ENCODE measurements at places on chromosomes 11 and 22.

DNA sequence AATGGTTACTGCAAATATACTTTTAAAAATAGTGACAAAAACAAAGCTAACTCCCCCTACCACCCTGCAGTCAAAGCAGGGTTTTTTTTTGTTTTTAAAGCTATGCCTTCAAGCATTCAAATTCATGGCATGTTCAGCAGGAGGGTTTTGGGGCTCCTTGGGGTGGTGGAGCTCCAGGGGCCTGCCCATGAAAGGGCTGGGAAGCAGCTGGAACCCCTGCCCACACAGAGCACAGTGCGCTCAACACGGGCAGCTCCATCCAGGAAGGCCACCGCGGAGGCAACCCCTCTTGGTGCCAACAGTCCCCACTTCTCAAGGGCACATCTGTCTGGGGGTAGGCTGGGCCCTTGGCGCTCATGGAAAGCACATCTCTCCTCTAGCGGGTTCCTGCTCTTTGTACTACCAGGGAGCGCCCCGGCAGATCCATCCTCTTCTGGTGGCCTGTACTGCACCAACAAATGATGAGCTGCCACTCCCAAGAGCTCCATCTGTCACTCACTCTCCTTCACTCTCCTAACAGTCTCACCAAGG, 16.6 kb upstream of the PHLDA2 start:
- no peak for DNase-seq

- no peak for DNase-seq
These were observed 1.2 kb downstream of the SLC37A4 start for GRCh38 chr11:119029340-119030028.

- no peak for DNase-seq
These were observed 7.4 kb downstream of the PRR33 start for GRCh38 chr11:1884303-1884700.

DNA sequence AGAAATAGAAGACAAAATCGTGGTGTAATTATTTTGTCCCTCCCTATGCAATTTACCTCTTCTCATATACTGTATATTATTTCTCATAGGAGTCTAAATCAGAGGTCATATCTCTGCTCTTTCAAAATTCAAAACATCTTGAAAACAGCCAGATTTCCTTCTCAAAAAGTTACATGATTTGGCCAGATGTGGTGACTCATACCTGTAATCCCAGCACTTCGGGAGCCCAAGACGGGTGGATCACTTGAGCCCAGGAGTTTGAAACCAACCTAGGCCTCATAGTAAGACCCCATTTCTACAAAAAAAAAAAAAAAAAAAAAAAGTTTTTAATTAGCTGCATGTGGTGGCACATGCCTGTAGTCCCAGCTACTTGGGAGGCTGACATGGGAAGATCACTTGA, 29.0 kb upstream of the DNAJB7 start:
- DNase-seq, result no peak

DNA sequence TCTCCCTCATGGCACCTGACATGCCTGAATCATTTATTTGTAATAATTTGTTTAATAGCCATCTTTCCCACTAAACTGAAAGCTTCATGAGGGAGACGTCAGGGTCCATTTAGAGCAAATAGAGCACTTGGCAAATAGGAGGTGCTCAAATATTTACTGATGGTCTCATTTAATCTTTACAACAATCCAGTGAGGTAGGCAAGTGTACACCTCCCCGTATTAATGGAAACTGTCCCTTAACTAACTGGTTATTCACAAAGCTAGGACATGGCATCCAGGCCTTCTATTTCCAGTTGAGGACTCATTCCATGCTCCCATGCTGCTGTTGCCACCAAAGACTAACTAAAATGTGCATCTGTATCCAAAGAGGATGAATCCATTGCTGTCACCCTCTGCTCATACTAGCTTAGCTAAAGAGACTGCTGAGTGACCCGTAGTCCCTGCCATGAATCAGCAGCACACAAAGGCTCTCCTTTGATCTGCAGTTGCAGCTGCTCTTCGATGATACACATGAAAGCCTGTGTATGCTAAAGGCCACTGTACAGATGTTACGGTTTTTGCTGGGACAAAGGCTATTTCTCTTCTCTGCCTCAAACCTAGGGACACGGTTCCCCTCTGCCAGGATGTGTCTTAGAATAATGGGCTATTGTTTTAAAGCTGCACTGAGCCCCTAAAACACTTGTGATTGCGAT, 82.6 kb downstream of the RAB30 start:
- no peak for DNase-seq

- DNase-seq, result no peak
These were observed 128.6 kb upstream of the DDI1 start for GRCh38 chr11:103907548-103908455.

DNA sequence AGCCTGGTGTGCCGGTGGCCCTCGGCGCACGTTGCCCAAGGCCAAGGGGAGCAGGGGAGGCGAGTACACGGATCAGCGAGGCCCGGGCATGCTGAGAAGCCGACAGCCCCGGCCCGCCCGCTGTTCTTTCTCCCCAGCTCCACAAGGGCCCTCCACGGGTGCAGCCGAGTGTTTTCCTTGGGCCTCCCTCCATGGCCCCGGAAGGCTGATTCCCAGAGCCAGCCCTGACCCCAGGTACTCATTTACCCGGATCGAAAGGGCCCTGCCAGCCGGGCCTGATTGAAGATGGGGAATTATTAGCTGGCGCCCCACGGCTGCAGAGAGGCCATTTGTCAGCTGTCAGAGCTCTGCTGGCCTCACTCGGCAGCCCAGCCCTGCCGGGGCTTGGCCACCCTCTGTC, 53.1 kb downstream of the WNT7B start:
- DNase-seq, result no peak

- DNase-seq, result peak; percentile 72
These were observed 14.5 kb downstream of the ACP2 start for GRCh38 chr11:47233989-47234668.

- DNase-seq, result no peak
These were observed 513.4 kb upstream of the B3GAT1 start for GRCh38 chr11:134925432-134925831.

- DNase-seq, result peak; percentile 38
These were observed 94.5 kb upstream of the HSD17B12 start for GRCh38 chr11:43585877-43586608.

GRCh38 chr11:57493507-57494503, 21.7 kb downstream of the SLC43A1 start:
- DNase-seq, result peak; percentile 51

DNA sequence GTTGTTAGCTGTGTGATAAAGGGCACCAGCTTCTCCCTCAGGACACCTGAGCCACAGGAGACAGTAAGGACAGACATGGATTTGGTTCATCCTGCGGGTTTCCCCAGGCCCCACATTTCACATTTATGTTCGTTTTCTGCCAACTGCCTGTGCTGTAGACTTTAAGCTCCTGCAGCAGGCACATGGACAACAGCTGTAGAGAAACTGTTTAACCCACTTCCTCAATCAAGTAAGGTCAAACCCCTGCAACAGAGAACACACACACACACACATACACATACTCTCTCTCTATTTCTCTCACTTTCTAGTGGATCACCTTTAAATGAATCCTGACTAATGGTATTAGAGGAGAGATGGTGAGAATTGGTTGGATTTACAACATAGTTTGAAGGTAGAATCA, 90.7 kb downstream of the C11orf87 start:
- DNase-seq, result peak; percentile 35

DNA sequence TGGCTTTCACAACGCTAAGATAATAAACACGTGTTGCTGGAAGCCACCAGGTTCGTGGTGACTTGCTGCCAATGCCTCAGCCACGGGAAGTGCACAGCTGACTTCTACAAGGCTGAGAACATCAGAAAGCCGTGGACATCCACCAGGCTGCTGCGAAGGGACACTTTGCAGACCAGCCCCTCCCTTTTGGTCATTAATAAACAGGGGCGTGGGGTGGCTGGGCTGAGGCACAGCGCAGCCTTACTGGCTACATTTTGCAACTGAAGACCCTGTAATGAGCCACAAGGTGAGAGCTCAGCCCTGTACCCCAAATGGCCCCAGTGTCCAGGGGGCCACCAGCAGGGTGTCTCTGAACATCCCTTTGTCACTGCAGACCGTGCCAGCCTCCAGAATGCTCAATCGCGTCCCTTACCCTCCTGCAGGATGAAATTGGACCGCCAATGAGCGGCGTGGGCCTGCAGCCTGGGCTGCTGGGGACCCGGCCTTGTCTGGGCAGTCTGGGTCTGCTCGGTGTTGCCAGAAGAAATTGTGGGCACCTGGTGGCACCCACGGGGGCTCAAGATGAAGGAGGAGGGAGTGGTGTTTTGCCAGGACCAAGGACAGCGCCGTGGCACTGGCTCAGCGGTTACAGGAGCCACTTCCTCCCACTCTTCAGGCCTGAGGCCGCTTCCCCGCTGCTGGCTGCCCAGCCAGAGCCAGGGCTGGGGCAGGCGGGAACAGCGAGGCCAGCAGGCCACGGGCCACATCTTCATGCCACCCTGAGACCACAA, 181.9 kb downstream of the CTTN start:
- DNase-seq, result no peak

DNA sequence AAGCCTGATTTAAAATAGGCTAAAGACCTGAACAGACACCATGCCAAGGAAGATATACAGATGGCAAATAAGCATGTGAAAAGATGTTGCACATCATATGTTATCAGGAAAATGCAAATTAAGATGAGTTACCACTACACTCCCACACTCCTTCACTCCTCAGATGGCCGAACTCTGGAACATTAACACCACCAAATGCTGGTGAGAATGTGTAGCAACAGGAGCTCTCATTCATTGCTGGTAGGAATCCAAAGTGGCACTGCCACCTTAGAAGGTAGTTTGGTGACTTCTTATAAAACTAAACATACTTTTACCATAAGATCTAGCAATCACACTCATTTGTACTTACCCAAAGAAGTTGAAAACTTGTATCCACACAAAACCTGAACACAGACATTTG, 2047.3 kb downstream of the LRRC4C start:
- DNase-seq, result no peak

- DNase-seq, result no peak
These were observed 420.0 kb downstream of the CTTN start for GRCh38 chr11:70818351-70818750.

GRCh38 chr22:45974498-45974897, 2.5 kb downstream of the WNT7B start:
- no peak for DNase-seq

GRCh38 chr11:125662689-125663088, 18.0 kb downstream of the ACRV1 start:
- no peak for DNase-seq

- DNase-seq, result no peak
These were observed 143.5 kb upstream of the RAG2 start for GRCh38 chr11:36741515-36741914.

- no peak for DNase-seq
These were observed 8.8 kb upstream of the MYRF start for GRCh38 chr11:61743486-61744095.

- no peak for DNase-seq
These were observed 12.6 kb downstream of the TECTA start for GRCh38 chr11:121113611-121114010.

- DNase-seq, result no peak
These were observed 7.5 kb upstream of the KCNJ11 start for GRCh38 chr11:17395978-17396377.

Measured in common myeloid progenitor, CD34-positive (primary cell).